Stimulated activated CD4-positive, alpha-beta T cell treated with anti-CD3 and anti-CD28 coated beads, TNF-alpha, amount 100 ng/mL, for 24 hours (primary cell): ENCODE measurements at places on chromosomes 7 and 10.

DNA sequence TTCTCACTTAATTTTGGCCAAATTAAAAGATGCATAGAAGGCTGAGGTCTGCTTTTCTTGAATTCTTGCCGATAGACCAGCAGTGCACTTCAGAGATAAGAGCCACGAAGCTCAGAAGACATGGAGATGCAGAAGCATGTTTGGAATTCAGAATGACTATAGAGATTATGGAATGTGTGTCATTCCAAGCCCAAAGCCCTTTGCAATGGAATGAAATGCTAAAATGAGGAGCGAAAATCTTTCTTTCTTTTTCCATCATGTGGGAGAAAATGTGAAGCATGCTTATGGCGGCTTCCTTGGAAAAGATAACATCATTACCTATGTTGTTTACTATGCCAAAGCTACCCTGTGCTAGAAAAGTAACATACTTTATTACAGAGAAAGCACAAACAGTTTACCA is 257.0 kb upstream of the RNF32 start:
- DNase-seq, result no peak

- DNase-seq, result no peak
Observed at GRCh38 chr10:4533621-4534020, 292.4 kb upstream of the AKR1E2 start.

- no peak for DNase-seq
Observed at GRCh38 chr10:63261496-63261895, 128.4 kb downstream of the NRBF2 start.

GRCh38 chr10:77456414-77456813 is 181.2 kb downstream of the KCNMA1 start:
- DNase-seq, result no peak

DNA sequence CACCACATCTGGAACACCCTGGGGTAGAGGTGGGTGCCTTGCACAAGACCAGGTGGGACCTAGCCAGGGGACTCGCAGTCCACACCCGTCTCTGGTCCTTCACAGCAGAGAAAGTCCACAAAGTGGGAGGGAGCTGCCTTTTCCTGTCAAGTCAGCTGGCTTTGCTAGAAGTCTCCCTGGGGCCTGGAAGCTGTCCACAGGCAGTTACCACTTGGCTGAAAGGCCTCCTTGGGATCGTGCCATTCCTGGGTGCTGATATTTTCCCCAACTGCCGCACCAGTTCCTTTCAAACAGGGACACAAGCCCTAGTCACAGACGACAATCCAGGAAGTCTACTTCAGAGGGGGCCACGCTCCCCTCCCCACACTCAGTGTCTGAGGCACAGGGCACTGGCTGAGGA is 75.4 kb downstream of the AFAP1L2 start:
- no peak for DNase-seq

- no peak for DNase-seq
Observed at GRCh38 chr7:43537765-43538403, 45.0 kb upstream of the STK17A start.

DNA sequence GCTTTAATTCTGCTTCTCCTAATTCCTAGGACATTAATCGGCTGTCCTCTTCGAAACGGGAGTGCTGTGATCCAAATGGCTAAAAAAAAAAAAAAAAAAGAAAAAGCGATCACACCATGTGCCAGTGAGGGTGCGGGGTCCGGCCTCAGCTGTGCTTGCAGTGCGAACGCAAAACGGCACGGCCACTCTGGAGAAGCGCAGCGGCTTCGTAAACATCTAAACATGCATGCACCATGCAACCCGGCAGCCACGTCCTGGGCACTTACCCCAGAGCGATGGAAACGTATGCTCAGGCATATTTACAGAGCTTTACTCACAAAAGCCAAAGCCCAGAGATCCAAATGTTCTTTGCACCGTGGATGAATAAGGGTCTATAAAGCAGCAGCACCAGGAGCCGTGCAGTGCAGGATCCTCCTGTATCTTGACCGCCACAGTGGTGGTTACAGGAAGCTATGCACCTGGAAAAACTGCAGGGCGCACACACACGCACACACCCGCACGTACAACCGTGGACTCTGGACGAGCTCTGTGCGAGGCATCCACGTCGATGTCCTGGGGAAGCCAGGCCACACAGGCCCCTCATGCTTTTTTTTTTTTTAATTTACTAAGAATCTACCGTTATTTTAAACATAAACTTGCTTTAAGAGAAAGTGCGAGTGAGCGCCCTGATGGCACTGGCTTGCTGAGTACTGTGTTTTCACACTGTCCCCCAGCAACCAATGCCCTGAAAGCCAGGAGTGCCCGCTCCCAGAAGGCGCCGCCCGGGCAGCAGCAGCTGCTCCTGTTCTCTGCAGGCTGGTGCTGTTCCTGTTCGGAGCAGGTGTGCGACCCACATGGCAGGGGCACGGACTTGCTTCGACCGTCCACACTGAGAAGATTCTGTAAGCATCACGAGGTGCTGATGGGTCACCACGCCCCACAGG is 25.0 kb downstream of the GPER1 start:
- no peak for DNase-seq

DNA sequence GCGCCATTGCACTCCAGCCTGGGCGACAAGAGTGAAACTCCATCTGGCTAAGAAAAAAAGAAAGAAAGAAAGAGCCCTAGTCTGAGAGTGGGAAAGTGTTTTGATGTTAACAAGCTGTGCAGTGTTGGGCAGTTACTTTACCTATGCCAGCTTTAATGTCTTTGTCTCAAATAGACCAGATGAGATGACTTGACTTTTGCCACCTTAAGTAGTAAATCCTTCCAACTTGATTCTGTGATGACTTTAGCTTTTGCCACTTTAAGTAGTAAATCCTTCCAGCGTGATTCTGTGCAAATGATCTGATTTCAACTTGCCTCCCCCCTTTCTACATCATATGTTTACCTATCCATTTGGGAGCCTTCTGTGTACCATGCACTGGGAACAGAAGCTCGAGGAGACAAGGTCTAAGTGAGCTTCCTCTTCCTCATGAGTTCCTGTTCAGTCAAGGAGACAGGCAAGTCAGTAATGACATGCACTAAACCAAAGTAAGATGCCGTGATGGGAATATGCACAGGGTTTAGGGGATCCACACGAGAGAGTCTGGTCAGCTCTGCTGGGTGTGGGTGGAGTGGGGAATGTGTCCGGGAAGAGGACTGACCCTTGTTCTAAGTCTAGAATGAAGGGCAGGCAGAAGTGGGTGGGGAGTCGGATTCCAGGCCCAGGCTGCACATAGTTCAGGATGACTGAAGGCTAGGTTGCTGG is 17.2 kb downstream of the INPP5F start:
- no peak for DNase-seq

DNA sequence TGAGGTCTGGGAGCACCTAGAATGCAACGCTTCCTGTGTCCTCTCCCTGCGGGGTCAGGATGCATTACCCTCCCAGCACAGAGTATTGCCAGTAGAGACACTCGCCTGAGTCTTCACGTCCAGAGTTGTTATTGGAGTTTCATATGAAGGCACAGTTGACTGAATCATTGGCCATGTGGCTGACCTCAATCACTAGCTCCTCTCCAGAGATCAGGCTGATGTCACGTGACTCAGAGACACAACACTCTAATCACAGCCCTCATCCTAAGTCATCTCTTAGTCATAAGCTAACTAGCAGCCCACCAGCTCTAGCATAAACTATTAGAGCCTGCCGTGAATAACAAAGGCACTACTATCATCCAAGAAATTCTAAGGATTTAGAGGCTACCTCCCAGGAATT is 107.8 kb downstream of the HECW1 start:
- DNase-seq, result no peak

DNA sequence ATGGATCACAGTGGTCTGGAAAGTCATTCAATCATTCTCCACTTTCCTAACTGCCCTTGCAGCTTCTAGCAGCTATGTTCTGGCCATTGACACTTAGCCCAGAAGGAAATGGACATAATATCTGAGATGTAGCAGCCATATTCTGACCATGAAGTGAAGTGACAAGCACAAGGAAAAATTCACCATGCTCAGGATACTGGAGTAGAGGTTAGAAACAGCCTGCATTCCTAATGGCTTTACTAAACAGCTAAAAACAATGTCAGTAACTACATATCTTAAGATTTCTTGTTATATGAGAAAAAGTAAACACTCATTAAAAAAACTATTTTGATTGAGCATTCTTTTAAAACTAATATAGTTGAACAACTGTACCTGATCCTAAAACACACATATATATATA is 443.8 kb downstream of the MAGI2 start:
- no peak for DNase-seq

GRCh38 chr7:81235997-81236396 is 317.1 kb upstream of the SEMA3C start:
- DNase-seq, result no peak

GRCh38 chr7:151568956-151569940 is 49.6 kb upstream of the RHEB start:
- no peak for DNase-seq

- DNase-seq, result no peak
Observed at GRCh38 chr10:627032-627992, 62.2 kb downstream of the DIP2C start.

GRCh38 chr10:124007773-124008145 is 85.6 kb downstream of the CHST15 start:
- no peak for DNase-seq

- DNase-seq, result no peak
Observed at GRCh38 chr10:49557681-49558080, 18.8 kb upstream of the ERCC6 start.

- no peak for DNase-seq
Observed at GRCh38 chr10:83892737-83893136, 246.6 kb upstream of the GHITM start.

- DNase-seq, result no peak
Observed at GRCh38 chr10:95539560-95540284, 21.4 kb downstream of the SORBS1 start.

DNA sequence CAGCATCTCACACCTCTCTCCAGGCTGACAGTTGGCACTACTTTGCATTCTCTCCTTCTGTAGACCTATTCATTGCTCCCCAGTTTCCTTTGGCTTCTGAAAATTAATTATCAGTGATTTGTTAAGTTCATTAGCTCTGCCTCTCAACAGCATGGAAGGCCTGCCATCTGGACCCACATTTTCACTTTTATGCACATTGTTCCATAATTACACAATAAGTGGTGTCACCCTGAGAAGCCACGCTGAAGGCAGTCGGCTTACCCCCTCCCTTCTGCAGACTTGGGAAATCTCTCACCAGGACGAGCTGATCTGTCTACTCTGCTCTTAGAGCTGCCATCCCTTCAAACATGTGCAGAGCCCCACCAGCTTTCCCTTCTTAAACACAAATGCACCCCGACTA is 64.7 kb downstream of the SLIT1 start:
- no peak for DNase-seq

- DNase-seq, result no peak
Observed at GRCh38 chr10:70586348-70586930, 16.1 kb downstream of the PRF1 start.
